ENCODE measurements at places on chromosomes 7 and 10. TPM values are rescaled to one million over a fixed set of nuclear protein-coding genes. Genes with fewer than 3 reads are reported as not detected.

The AHCYL2 gene
- 5.7 TPM for total RNA-seq

GRCh38 chr10:77715088-77715487 lies 77.5 kb upstream of the KCNMA1 start:
- H3K27me3 ChIP-seq: peaks cover 6% of the 10 kb centered on the region
- no peaks in the 10 kb centered on the region for H3K36me3 ChIP-seq
- H3K4me1 ChIP-seq: no peaks in the 10 kb centered on the region
- DNase-seq: no peak

- H3K4me3 ChIP-seq: no peak overlapping the region
- H3K36me3 ChIP-seq: no peaks in the 10 kb centered on the region
- H3K27me3 ChIP-seq: peaks cover 14% of the 10 kb centered on the region
- H3K4me1 ChIP-seq: no peaks in the 10 kb centered on the region
These were observed 116.3 kb downstream of the WDFY4 start for GRCh38 chr10:48801001-48801421.

- H3K4me1 ChIP-seq: no peaks in the 10 kb centered on the region
- H3K27me3 ChIP-seq: no peaks in the 10 kb centered on the region
- H3K4me3 ChIP-seq: peak overlapping the region; percentile 47
- no peak overlapping the region for H3K27ac ChIP-seq
These were observed 151.8 kb upstream of the YAE1 start for GRCh38 chr7:39414224-39415035.

DNA sequence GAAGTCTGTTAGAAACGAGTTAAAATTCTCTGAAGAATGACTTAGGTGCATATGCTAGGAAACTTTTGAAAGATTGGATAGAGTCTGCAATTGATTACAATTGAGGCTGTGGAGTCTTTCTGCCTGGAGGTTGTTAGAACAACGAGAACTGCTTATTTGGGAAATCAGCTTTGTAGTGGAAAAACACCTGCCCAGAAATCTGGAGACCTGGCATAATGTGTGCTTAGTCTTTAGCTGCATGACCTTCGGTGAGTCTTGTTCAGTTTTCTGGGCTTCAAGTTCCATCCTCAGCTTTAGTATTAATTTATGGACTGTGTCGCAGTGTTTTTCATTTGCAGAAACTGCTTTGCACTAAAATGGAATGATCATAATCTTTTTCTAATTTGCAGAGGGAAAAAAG lies 31.7 kb downstream of the CCNY start:
- H3K4me3 ChIP-seq: no peak overlapping the region
- H3K4me1 ChIP-seq: peaks cover 10% of the 10 kb centered on the region
- H3K27ac ChIP-seq: no peak overlapping the region
- H3K27me3 ChIP-seq: no peaks in the 10 kb centered on the region
- no peaks in the 10 kb centered on the region for H3K36me3 ChIP-seq
- DNase-seq: no peak

GRCh38 chr10:33732161-33732680 lies 397.8 kb upstream of the NRP1 start:
- no peak overlapping the region for H3K4me3 ChIP-seq
- H3K36me3 ChIP-seq: no peaks in the 10 kb centered on the region
- no peak overlapping the region for H3K27ac ChIP-seq
- peaks cover 20% of the 10 kb centered on the region for H3K27me3 ChIP-seq

GRCh38 chr10:129951970-129952265 lies 12.2 kb downstream of the EBF3 start:
- H3K36me3 ChIP-seq: peaks cover 4% of the 10 kb centered on the region
- no peak overlapping the region for H3K27ac ChIP-seq
- DNase-seq: no peak
- H3K4me1 ChIP-seq: peaks cover 2% of the 10 kb centered on the region

DNA sequence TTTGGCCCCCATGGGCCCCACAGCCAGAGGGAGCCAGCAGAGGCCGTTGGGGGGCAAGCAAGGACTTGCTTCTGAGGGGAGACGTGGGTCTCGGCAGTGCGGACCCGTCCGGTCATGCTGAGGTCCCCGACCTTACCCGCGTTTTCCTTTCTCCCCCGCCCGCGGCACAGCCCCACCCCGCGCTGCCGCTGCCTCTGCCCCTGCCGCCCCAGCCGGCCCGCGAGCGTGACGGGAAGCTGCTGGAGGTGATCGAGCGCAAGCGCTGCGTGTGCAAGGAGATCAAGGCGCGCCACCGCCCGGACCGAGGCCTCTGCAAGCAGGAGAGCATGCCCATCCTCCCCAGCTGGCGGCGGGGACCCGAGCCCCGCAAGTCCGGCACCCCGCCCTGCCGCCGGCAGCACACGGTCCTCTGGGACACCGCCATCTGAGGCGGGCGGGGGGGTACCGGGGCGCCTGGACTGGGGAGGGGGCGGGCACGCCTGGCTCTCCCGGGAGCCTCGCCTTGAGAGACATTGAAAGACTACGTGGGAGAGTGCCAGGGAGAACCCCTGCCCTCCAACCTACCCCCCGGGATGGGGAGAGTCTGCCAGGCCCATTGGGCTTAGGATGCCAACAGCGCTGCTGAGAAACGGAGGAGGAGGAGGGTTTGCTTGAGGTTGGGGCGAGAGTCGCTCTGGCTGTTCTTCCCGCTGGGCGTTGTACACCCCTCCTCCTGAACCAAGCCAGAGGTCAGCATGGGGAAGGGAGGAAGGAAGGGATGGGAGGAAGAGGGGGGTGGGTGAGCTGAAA lies 9.9 kb downstream of the NYAP1 start:
- H3K27ac ChIP-seq: no peak overlapping the region
- H3K4me3 ChIP-seq: no peak overlapping the region
- DNase-seq: no peak
- peaks cover 19% of the 10 kb centered on the region for H3K27me3 ChIP-seq
- H3K36me3 ChIP-seq: no peaks in the 10 kb centered on the region
- H3K4me1 ChIP-seq: no peaks in the 10 kb centered on the region

- no peaks in the 10 kb centered on the region for H3K36me3 ChIP-seq
- peaks cover 11% of the 10 kb centered on the region for H3K4me1 ChIP-seq
- no peaks in the 10 kb centered on the region for H3K27me3 ChIP-seq
- DNase-seq: peak; percentile 94
- H3K4me3 ChIP-seq: peak overlapping the region; percentile 61
These were observed 724 bp downstream of the BBIP1 start for GRCh38 chr10:110918269-110918642.

GRCh38 chr10:133316732-133317131 lies 8.0 kb downstream of the ZNF511 start:
- no peaks in the 10 kb centered on the region for H3K27me3 ChIP-seq
- no peak overlapping the region for H3K27ac ChIP-seq
- H3K4me1 ChIP-seq: no peaks in the 10 kb centered on the region
- H3K36me3 ChIP-seq: peaks cover 8% of the 10 kb centered on the region
- no peak overlapping the region for H3K4me3 ChIP-seq

DNA sequence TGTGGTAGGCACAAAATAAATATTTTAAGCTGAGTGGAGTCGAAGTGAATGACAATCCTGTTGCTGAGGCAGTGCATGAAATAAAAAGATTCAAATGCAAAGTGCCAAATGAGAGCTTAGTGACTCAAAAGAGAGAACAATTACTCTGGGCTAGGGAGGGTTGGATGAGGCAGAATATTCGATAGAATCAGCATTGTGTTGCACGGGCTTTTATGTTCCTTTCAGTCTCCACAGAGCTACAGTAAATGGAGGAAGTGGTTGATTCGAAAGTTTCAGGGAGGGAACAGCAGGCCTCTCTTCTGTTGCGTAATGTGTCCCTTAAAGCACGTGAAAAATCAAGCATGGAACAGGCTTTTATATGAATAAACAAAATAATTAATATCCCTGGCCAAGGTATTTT lies 599.3 kb upstream of the CELF2 start:
- DNase-seq: no peak
- H3K4me1 ChIP-seq: no peaks in the 10 kb centered on the region
- H3K36me3 ChIP-seq: no peaks in the 10 kb centered on the region
- no peaks in the 10 kb centered on the region for H3K27me3 ChIP-seq

DNA sequence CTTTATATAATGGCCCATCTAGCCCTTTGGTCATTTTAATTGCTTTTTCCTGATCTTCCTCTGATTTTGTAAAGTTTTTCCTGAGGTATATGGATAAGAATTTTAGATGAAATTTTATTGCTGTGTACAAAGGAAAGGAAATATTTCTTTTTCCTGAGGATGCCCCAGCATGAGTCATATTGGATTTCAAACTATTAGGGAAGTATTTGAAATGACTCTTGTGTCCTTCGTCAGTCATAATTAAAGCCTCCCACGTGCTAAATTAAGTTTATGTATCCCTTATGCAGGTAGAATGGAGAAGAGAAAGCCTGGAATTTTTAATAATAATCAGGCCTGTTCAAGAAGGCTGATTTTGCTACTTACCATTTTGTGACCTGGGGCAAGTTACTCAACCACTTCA lies 82.6 kb upstream of the GLI3 start:
- no peak overlapping the region for H3K4me3 ChIP-seq
- no peak for DNase-seq
- no peaks in the 10 kb centered on the region for H3K36me3 ChIP-seq
- H3K27me3 ChIP-seq: peaks cover 4% of the 10 kb centered on the region

DNA sequence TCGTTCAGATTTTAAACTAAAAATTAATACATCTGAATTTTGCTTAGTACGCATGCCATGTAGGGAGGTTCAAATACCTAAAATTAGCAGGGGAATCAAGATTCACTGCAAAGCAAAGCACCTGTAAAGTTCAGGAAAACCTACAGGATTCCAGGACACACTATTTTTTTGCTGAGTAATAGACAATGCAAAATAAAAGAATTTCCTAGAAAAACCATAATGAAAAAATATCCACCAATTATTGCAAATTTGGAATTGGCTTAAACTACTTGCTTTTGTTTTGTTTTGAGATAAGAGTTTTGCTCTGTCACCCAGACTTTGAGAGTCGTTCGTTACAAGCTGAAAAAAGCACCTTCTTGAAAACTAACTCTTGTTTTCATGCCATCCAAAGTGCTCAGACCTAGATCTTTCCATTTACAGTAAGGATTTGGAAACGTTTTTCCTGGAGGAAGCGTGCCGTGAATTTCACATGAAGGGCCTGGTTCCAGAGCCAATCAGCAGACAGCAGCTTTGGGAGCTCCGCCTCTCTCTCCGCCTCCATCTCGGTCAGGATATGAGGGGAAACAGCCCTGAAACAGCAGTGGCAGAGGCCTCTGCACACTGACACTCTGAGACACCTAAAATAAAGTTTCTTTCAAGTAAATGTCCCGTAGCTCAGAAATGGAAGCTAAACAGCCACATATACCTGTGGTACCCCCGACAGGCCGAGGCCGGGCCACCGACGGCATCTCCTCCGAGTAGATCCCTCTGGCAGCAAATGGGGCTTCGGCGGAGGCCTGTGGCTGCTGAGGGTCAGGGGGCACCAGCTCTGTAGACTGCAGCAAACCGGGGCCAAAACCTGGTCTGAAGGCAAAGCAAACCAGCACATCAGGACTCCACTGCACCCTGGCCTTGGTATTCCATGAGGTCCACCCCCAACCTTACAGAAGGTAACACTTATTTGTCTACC lies 45.9 kb upstream of the ATP6V0A4 start:
- DNase-seq: no peak
- no peaks in the 10 kb centered on the region for H3K36me3 ChIP-seq
- H3K27me3 ChIP-seq: no peaks in the 10 kb centered on the region
- H3K27ac ChIP-seq: no peak overlapping the region
- peaks cover 2% of the 10 kb centered on the region for H3K4me1 ChIP-seq

GRCh38 chr7:27532314-27532713 lies 130.4 kb downstream of the HIBADH start:
- peaks cover 11% of the 10 kb centered on the region for H3K4me1 ChIP-seq
- H3K27me3 ChIP-seq: no peaks in the 10 kb centered on the region
- no peak overlapping the region for H3K27ac ChIP-seq
- DNase-seq: peak; percentile 38
- 0 out of 2 replicates have a peak, but pooled peaks cover 2% of the 10 kb centered on the region for H3K36me3 ChIP-seq

The NYAP1 gene
- 0.28 TPM for total RNA-seq

DNA sequence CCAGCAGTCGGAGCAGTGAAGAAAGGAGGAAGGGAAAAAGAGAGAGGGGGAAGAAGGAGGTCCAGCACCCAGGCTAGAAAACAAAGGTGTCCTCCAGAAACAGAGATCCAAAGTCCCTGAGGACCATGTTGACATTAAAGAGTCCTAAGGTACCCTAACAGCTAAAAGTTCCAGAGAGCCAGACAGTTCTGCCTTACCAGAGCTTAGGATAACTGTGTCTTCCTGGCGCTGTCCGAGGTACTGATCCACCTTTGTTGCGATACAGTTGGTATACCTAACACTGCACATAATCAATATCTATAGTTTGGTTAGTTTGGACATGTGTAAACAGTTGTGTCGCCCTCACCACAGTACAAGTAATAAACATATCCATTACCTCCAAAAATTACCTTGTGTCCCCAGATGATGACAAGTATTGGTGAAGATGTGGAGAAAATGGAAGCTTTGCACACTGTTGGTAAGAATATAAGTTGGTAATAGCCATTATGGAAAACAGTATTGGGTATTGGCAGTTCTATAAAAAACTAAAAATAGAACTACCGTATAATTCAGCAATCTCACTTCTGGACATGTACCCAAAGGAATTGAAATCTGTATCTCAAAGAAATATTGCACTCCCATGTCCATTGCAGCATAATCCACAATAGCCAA lies 59.8 kb downstream of the GRID1 start:
- peak; percentile 4 for DNase-seq
- H3K4me3 ChIP-seq: no peak overlapping the region
- no peak overlapping the region for H3K27ac ChIP-seq
- no peaks in the 10 kb centered on the region for H3K36me3 ChIP-seq

- H3K4me3 ChIP-seq: no peak overlapping the region
- H3K4me1 ChIP-seq: no peaks in the 10 kb centered on the region
- H3K27me3 ChIP-seq: no peaks in the 10 kb centered on the region
- no peaks in the 10 kb centered on the region for H3K36me3 ChIP-seq
These were observed 78.7 kb downstream of the GATA3 start for GRCh38 chr10:8133146-8133545.

DNA sequence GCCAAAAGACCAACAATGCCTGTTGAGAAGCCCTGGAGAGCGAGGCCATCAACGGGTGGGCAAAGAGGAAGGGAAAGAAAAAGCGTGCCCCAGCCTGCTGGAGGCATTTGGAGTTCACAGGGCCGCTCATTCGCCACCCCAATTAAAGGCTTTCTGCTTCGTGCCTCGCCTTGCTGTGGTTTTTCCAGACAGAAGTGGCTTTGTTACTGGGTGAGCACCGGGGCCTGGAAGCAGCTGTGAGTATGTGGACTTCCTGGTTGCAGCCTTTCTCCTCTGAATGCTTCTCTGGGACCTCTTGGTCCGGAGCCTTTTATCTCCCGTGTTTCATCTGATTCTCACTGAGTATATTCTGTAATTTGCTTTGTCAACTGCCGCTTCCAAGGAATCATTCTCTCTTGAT lies 118.1 kb upstream of the EGR2 start:
- no peaks in the 10 kb centered on the region for H3K4me1 ChIP-seq
- no peak overlapping the region for H3K4me3 ChIP-seq
- no peak for DNase-seq
- no peak overlapping the region for H3K27ac ChIP-seq

DNA sequence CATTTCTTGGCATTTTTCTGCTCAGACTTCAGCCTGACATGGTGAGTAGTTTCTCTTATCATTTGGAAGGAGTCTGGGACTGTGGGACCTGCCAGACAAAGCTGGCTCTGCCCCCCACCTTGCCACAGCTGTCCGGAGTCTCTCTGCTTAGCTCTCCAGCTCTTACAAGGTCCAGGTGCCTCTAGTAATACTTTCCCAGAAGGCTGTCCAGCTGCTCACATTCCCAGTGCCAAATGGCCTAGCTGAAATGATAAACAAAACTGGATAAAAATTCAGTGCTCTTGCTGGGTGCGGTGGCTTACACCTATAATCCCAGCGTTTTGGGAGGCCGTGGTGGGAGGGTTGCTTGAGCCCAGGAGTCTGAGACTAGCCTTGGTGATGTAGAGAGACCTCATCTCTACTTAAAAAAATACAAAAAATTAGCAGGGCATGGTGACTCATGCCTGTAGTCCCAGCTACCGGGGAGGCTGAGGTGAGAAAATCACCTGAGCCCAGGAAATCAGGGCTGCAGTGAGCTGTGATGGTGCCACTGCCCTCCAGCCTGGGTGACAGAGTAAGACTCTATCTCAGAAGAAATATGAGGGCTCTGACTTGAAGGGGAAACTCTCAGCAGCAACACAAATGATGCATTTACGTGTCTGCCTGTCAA lies 86.8 kb downstream of the C10orf90 start:
- no peaks in the 10 kb centered on the region for H3K36me3 ChIP-seq
- H3K4me1 ChIP-seq: no peaks in the 10 kb centered on the region
- peaks cover 1% of the 10 kb centered on the region for H3K27me3 ChIP-seq

Data from IMR-90 (cell line).